Activated CD8-positive, alpha-beta memory T cell treated with anti-CD3 and anti-CD28 coated beads for 4 hours (primary cell): ENCODE measurements at places on chromosomes 3 and 15.

- DNase-seq, result no peak
Measured at GRCh38 chr3:114155370-114155821, 23.5 kb downstream of the DRD3 start.

DNA sequence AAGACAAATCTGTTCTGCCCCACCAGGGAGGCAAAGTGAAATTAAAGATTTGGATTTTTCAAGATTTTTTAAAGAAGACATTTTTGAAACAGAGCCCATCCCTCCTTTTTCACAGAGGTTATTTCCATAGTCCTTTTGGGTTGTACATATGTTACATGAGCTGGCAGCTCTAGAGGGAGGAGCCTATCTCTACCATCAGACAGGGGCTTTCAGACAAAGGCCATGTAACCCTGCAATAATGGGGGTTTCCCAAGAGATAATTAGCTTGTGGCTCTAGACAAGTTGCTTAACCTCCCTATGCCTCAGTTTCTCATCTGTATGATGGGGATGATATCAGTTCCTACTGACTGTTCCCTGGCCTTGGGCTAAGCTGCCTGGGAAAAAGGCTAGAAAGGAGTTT, 8.0 kb upstream of the TBC1D21 start:
- no peak for DNase-seq

GRCh38 chr15:36888011-36888992, 212.0 kb downstream of the MEIS2 start:
- DNase-seq, result no peak

DNA sequence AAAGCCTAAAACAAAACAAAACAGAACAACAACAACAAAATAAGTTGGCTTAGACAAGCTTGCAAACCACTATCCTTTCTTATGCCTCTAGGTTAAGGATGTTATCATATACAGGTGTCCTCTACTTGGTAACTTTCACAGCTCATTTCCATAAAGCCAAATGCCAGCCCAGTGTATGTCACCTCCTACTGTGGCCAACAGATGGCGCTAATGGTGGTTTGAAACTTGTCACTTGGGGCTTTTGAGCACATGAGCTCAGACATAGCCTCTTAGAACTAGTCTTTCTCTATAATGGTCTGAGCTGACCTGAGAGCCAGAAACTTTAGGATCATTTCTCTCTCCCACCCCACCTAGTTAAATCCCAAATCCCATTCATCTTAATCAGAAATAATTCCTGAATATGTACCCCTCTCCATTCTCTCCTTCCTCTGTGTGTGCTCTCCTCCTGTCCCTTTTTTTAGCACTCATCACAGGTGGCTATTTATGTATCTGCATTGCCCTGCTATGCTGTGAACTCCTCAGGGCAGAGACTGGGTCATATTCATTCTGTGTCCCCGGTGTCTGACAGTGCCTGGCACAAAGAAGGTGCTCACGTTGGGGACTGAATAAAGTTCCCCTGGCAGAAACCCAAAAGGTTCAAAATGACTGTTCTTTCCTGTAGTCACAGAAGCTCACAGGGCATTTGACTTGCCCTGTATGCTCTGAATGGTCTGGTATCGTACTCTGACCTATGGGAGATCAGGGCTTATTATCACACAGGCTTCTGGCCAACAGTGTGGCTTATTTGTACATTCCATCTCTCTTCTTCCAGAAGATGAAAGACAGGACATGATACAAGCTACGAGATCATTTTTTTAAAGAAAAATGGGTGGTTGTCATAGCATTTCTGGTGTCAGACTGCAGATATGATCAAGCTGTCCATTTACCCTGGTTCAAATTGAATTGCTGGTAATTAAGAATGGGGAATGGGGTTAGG, 319.3 kb upstream of the AZI2 start:
- DNase-seq, result no peak

GRCh38 chr15:42068601-42069000, 25.8 kb downstream of the PLA2G4D start:
- no peak for DNase-seq
